RWPE1 (cell line): ENCODE measurements at places on chromosomes 1 and 21.
A peak's percentile ranks its signal among the peaks of the same experiment; 100 is the strongest.

DNA sequence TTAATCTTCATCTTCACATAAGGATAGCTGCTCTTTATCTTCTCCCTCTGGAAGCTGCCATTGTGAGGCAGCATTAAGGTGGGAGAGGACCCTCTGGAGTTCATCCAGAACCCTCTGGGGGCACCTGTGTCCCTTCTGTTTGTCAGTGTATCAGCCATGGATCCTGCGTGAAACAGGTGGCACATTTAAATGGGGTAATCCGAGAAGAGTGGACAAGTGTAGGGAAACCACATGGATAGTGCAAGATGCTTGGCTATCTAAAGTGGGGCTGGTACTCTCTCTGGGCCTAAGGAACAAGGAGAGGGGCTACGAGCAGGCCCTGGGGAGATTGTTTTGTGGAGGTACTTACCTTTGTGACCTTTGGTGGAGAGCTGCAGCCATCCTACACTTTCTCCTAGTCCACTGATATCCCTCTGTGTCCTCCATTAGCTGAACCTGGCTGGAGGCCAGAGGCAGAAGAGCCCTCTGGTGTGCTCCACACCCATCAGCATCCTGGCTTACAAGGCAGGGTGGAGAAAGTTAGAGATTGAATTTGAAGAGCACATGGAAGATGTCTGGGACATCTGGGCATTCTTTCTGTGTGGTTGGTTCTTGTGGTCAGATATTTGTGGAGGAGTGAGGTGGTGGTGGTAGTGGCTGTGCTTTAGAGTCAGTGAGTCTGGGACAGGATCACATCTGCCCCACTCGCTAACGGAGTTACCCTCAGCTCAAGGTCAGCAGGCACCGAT, 117.7 kb downstream of the FGGY start:
- DNase-seq, result no peak

GRCh38 chr1:201925301-201925567, 21.1 kb downstream of the LMOD1 start:
- no peak for DNase-seq

- DNase-seq, result no peak
Observed at GRCh38 chr21:14864211-14865021, 200.4 kb downstream of the NRIP1 start.

- no peak for DNase-seq
Observed at GRCh38 chr1:53197291-53198200, 922 bp downstream of the CPT2 start.

- DNase-seq, result peak; percentile 75
Observed at GRCh38 chr1:226602186-226603021, 53.8 kb downstream of the STUM start.

- DNase-seq, result no peak
Observed at GRCh38 chr1:205797168-205797567, 15.8 kb downstream of the SLC41A1 start.

DNA sequence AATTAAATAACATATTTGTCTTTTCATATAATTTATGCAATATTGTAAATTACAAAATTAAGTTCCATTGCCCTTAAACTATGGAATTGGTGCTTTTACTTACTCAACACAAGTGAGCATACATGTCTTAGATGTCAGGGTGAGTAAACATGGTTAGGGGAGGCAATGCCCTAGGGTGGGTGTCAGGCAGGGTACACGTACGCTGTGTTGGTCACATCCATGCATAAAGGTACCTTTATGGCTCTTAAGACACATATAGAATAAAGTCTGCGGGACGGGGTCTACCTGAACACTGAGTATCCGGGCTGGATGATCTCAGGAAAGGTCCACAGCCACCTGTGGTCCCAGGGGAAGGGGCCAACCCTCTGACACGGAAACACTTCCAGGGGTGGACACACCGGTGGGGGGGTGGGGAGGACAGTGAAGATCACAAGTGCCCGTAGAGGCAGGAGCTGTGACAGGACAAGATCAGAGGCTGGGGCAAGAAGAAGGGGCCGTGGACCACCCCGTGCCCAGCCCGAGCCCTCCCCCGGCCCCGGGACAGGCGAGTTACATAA, 720 bp downstream of the LIN9 start:
- DNase-seq, result peak; percentile 58

DNA sequence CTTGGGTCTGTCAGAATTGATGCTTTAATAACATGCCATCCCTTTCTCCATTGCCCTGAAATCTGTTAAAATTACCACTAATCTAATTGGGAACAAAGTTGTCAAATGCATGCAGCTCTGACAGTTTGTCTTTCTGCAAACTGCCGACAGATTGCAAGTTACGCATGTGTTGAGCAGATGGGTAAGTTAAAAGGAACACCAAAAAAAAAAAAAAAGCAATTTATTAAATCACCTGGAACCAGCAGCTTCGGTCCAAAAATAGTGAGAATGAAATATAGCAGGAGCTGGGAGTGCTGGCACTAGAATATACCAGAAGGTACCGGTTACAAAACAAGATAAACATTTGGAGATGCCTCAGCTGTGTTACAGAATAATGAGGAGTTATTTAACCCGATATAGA, 149.6 kb upstream of the C1orf87 start:
- no peak for DNase-seq

DNA sequence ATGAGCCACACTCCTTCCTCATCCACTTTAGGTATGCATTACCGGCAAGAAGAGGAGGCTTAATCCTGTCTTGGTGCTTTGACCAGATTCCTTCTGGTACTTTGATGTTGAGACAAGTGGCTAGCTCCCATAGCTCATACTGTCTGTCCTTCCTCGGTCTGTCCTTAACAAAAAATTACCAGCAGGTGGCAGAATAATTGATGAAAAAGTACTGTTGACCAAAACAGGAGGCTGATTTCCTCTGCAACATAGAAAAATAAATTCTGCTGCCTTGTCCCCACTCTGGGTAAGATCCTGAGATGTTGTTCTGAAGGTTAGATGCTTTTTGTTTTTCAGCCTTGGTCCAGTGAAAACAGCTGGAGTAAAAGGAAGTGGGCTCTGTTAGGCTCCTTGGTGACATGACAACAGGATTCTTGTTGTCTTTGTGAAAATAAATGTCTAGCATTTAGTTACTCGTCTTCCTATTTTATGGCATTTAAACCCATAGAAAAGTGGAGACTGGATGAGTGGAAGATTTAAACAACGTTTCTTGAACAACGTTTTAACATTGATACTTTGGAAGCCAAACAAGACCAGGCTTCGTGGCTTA, 11.2 kb upstream of the HJV start:
- no peak for DNase-seq

DNA sequence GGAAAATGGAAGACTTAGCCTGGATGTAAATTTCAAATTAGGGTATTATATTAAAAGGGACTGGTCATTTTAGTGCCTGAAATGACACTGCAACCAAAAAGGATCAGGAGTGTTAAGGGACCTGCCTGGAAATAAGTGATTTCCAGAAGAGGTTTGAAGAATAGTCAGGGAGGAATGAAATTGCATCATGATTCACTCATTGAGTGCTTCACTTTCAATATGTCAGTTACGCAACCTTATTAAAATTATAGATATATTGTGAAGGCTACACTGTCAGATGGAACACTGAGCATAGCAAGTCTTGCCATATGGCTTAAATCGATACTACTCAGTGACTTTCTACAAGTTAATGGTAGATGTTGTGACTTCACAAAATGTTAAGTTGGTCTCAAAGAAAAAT, 275.2 kb upstream of the DPYD start:
- no peak for DNase-seq

DNA sequence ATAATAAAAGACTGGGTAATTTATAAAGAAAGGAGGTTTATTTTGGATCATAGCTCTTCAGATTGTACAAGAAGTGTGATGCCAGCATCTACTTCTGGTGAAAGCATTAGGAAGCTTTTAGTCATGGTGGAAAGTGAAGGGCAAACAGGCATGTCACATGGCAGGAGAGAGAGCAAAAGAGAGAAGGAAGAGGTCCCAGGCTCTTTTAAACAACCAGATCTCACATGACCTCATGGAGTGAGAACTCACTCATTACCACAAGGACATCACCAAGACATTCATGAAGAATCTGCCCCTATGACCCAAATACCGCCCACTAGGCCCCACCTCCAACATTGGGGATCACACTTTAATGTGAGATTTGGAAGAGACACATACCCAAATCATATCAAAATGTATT, 10.0 kb downstream of the RPTN start:
- no peak for DNase-seq

- no peak for DNase-seq
Observed at GRCh38 chr1:156117414-156118176, 3.1 kb downstream of the LMNA start.
